ENCODE measurements at places on chromosomes 6 and 20.

GRCh38 chr6:56524891-56525703 lies 117.6 kb downstream of the DST start:
- peak; percentile 38 for DNase-seq

DNA sequence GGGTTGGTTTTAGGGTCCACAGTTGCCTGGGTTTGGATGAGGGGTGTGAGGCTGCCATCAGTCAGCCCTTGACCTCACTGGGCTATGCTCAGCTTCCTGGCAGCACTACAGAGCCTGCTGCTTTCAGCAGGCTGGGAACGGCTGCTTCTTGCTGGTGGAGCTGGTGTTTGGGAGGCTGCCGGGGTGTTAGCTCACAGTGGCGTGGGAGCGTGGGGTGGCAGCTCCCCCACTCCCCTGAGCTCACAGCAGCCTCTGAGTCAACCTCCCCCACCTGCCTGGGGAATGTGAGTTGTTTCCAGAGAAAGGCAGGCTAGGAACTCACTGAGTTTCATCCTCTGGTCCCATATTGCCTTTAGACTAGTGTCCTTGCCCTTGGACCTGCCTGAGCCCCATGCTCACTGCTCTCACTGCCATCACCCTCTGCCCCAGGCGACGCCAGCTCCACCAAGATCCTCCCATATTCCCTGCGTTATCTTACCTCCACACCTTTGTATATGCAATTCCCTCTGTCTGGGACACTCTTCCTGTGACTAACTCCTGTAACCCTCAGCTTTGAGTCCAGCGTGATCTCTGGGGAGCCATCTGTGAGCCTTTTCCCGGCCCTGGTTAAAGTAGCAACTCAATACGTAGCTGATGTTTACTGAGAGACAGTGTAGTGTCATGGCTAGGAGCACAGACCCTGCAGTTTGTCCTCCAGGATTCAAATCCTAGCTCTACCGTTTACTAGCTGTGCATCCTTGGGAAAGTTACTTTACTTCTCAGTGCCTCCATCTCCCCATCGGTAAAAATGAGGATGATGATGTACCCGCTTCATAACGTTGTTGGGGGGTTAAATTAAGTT lies 34.8 kb downstream of the PPP1R16B start:
- DNase-seq = no peak

GRCh38 chr6:32867554-32868256 lies 13.7 kb downstream of the PSMB9 start:
- no peak for DNase-seq

DNA sequence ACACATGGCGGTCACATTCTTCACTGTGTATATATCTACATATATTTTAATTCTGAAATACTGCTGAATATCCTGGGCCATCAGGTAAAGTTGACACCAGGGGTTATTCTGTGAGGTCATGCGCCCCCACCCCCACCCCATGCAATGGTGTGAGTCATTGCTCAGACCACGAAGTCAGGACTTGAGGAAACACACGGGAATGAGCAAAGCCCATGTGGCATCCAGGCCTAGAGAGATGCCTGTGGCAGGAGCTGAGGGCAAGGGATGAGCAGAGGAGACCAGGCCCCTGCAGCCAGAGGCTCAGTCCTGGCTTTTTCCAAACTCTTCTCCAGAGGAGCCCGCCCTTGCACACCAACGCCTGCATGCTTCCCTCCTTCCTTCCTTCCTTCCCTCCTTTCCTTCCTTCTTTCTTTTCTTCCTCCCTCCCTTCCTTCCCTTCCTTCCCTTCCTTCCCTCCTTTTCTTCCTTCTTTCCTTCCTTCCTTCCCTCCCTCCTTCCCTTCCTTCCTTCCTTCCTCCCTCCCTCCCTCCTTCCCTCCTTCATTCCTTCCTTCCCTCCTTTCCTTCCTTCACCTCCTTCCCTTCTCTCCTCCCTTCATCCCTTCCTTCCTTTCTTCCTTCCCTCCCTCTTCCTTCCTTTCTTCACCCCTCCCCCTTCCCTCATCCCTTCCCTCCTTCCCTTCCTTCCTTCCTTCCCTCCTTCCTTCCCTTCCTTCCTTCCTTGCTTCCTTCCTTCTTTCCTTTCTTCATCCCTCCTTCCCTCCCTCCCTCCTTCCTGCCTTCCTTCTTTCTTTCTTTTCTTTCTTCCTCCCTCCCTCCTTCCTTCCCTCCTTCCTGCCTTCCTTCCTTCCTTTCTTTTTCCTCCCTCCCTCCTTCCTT lies 72.0 kb upstream of the INSM1 start:
- DNase-seq = no peak

DNA sequence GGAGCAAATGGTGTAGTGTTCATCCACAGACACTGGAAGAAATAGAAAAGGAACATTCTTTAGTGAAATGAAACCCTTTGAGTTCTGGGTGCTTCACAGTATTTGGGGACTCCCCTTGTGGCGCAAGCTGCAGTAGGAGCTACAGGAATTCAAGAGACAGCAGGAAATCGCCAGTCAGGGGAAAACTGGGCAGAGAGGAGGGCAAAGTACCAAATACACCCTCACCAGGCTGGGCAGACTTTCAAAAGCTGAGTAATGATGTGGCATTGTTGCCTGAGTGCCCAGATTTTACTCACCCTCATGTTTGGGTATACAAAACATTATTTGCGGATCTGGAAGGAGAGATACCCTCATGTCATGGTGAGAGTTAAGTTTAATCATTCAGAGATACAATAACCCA lies 97.9 kb downstream of the SOD2 start:
- DNase-seq = peak; percentile 96

GRCh38 chr6:38955861-38956260 lies 92.7 kb upstream of the GLP1R start:
- no peak for DNase-seq

DNA sequence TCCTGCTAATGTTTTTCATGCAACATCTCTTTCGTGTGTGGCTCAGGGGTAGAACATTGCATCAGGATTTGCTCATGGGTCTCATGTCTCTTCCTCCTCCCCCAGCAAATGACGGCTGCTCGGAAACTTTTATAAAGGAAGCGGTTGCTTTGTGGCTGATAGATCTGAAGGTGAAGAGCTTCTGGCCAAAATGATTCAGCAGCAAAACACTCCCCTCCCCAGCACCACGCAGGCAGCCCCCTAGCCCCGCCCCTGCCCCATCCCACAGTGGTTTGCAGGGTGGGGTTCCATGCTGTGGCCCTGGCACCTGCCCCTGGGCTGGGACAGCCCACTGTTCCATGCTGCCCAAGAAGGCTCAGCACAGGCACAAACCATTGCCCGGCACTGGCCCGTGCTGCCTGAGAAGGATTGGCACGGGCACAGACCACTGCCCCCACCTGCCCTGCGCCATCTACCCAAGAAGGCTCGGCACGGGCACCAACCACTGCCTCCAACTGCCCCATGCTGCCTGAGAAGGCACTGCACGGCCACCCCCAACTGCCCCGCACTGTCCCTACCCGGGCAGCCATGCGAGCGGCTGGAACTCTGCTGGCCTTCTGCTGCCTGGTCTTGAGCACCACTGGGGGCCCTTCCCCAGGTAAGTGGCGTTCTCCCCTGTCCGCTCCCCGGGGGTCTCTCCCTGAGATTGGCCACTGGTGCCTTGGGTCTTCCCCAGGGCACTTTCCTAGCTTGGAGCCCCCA lies at the start of gene CST7:
Gene CST7 (plus strand): TSS at position 331 of the 741 bp plus-strand sequence. CDS start 237 bp downstream, at position 568.
- peak; percentile 52 for DNase-seq

GRCh38 chr6:16731478-16732051 lies 29.7 kb downstream of the ATXN1 start:
- no peak for DNase-seq

- DNase-seq = peak; percentile 93
These were observed 6.3 kb downstream of the OSER1 start for GRCh38 chr20:44204156-44204831.

GRCh38 chr6:4365686-4366085 lies 230.3 kb upstream of the ECI2 start:
- no peak for DNase-seq

GRCh38 chr6:3724451-3725144 lies 26.9 kb downstream of the PXDC1 start:
- DNase-seq = no peak

DNA sequence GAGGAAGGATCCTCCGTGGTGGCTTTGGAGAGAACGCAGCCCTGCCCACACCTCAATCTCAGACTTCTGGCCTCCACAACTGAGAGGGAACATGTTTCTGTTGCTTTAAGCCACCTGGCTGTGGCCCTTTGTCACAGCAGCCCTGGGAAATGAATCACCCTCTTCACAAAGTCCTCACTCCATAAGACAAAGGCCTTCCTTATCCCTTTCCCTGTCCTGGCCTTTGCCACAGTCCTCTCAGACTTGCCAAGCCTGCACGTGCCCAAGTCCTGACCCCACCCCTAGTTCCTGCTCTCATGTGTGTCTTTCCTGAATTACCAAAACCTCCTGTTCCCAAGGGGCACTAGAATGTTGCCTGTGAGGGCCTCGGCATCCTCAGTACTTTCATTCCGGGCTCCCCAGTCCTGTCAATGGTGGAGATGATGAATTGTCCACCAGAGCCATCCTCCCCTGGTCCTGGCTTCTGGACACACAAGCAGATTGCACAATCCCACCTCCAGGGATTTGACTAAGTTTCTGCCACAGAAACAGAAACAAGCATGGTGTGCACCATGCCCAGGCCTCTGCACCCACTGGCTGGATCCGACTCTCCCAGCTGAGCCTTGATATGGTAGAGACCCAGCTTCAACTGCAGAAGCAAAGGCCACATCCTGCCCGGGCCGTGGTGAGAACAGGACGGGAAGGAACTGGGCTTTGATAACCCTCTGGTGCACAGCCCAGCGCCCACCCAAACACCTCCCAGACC lies 232.6 kb upstream of the PDE10A start:
- no peak for DNase-seq

- no peak for DNase-seq
These were observed 12.4 kb downstream of the TPMT start for GRCh38 chr6:18142591-18142861.

GRCh38 chr6:42898891-42899361 lies 16.9 kb upstream of the PTCRA start:
- DNase-seq = peak; percentile 37

GRCh38 chr20:61369731-61370520 lies 117.9 kb downstream of the CDH4 start:
- no peak for DNase-seq

- no peak for DNase-seq
These were observed 14.6 kb downstream of the HDGFL1 start for GRCh38 chr6:22583927-22584326.

DNA sequence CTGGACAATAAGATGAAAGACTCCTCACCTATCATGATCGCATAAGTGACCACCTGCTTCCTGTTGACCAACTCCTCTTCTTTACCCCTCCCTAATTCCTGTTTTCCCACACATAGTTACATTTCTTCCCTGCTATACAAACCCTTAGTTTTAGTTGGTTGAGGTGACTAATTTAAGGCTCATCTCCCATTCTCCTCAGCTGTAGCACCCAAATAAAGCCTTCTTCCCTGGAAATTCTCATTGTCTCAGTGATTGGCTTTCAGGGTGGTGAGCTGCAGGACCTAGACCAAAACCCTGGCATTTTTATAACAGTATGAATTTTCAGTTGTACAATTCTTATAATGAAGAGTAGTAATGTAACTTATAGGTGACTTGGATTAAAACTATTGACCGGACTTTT lies 2.1 kb downstream of the FKBP1C start:
- no peak for DNase-seq

GRCh38 chr6:151167034-151167433 lies 72.7 kb upstream of the AKAP12 start:
- DNase-seq = no peak

DNA sequence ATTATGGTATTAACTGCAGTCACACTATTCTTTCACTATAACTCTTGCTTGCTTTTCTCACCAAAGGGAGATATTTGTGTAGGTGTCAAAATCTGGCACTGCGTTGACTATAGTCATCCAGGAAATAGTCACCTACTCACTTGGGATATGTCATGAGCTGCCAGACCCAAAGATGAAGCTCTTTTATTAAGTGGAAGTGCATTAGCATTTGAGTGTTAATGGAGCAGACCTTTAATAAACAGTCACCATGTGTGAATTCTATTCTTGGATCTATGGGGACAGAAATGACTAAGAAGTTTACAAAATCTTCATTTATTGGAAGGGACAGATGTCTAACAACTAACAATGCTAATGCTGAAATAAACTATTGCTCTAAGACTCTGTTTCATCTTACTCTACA lies 130.1 kb upstream of the NEDD9 start:
- DNase-seq = no peak

DNA sequence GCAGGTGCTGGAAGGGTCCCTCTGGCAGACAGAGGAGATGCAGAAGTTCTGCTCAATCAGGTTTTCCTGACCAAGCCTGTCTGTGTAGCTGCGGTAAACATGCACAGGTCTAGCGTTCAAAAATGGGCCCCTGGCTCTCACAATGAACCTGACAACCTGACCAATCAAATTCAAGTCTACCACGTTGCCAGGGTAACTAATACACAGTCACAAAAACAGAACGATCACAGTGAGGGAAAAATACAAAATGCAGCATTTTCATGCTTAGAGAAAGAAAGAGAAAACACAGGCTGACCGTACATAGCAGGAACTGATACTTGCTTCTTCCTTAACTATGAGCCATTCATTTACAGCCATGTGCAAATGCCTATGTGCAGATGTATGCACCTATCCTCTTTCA lies 353.1 kb upstream of the TSHZ2 start:
- DNase-seq = no peak

- no peak for DNase-seq
These were observed 402.5 kb upstream of the FKBP1C start for GRCh38 chr6:62808565-62809293.

DNA sequence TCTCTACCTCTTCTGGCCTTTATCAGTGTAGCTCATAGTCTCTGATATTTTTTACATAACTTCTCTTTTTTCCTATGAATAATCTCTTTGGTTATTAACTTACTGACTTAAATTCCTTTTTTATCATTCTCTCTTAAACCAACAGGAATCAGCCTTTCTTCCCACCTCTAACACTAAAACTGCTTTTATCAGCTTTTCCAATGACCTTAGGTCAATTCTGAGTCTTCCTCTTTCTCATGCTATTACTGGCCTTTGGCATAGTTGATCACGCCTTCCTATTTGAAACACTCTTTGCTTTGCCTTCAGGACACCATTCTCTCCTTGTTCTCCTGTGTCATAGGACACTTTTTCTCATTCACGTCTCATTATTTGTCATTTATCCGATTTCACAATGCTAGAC lies 8.1 kb upstream of the HINT3 start:
- no peak for DNase-seq

DNA sequence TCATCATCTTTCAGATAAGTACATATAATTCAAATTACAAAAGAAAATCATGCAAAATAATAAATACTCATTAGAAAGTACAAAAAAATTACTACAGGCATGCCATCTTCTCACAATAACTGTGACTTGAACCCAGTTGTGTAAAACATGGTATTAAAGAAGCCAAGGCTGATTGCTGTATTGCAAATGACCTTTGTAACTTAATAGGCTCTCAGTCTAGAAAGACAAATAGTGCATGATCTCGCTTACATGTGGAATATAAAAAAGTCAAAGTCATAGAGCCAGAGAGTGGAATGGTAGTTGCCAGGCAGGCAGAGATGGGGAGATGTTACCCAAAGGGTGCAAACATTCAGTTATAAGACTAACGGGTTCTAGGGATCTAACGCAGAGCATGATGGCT lies 626.1 kb downstream of the COL12A1 start:
- DNase-seq = no peak

- DNase-seq = no peak
These were observed 44.2 kb upstream of the EYA2 start for GRCh38 chr20:46850416-46850815.
